ENCODE measurements at places on chromosomes 11 and 22.

GRCh38 chr11:83157594-83158356 is 844 bp downstream of the PCF11 start:
- DNase-seq, result no peak

DNA sequence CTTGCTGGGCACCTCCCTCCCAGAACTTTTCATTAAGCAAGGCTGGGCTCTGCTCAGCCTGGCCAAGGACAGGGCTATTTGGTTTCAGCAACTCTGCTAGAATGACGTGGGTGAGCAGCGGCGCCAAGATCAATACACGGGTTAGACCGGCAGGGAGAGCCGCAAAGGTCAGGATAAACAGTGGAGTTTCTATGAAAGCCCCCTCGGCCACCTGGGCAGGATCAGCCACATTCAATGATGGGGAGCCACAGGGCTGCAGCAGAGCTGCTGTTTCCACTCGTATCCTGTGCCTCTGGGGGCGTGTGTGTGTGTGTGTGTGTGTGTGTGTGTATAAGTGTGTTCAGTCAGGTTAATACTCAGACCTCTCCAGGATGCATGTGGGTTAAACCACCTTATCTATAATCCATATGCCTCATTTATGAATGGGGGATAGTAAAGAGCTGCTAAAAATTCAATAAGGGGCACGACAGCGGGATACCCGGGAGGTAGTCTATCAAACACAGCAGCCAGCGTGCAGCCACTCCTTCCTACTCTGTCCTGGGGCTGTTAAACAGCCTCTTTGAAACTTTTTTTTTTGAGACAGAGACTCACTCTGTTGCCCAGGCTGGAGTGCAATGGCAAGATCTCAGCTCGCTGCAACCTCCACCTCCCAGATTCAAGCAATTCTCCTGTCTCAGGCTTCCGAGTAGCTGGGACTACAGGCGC is 34.8 kb downstream of the MYH9 start:
- no peak for DNase-seq

- no peak for DNase-seq
Measured at GRCh38 chr22:36753120-36753802, 22.7 kb downstream of the IFT27 start.

- no peak for DNase-seq
Measured at GRCh38 chr11:57434640-57435546, 8.0 kb upstream of the SLC43A3 start.

DNA sequence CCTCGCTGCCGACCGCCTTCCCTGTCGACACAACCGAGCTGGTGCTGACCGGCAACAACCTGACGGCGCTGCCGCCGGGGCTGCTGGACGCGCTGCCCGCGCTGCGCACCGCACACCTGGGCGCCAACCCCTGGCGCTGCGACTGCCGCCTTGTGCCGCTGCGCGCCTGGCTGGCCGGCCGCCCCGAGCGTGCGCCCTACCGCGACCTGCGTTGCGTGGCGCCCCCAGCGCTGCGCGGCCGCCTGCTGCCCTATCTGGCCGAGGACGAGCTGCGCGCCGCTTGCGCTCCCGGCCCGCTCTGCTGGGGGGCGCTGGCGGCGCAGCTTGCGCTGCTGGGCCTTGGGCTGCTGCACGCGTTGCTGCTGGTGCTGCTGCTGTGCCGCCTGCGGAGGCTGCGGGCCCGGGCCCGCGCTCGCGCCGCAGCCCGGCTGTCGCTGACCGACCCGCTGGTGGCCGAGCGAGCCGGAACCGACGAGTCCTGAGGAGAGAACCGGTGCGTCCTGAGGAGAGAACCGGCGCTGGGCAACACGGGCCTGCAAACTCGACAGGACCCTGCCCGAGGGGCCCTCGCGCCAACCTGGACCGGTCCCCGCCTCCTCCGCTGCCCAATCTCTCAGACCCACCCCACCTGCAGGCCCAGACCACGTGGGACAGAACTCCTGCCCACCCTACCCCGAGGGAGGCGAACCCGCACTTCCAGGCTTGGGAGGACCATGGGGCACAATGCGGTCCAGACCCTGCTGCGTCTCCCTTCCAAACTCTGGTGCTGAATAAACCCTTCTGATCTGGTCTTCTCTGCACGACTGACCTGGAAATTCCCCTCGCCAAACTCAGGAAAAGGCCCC is 866 bp downstream of the GP1BB start:
- no peak for DNase-seq

- no peak for DNase-seq
Measured at GRCh38 chr11:75627906-75628668, 40.8 kb downstream of the MAP6 start.

- no peak for DNase-seq
Measured at GRCh38 chr11:79471071-79471844, 30.4 kb upstream of the TENM4 start.

- DNase-seq, result no peak
Measured at GRCh38 chr11:17861036-17861755, 126.6 kb downstream of the KCNC1 start.

GRCh38 chr11:111097191-111097590 is 148.3 kb upstream of the POU2AF2 start:
- DNase-seq, result no peak

DNA sequence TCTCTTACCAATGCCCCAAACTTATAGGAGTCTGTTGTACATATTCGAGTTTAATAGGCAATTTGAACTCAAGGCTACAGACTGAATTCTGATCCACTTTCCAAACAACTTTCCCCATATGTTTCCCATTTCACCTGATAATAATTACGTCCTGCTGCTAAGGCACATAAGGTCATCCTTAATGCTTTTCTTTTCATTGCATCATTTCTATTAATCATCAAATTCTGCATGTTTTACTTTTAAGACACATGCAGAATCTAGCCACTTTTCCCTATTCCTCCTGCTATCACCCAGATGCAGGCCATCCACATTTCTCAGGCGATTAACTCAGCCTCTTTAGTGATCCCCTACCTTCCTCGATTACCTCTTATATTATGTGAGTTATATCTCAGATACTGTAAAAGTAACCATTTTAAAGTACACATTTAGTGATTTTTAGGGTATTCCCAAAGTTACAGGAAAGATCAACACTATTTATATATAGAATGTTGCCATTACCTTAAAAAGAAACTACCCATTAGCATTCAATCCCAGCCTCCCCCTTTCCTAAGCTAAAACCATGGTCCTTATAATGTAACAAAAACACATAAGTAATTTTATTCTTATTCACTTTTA is 14.9 kb downstream of the XKR3 start:
- no peak for DNase-seq

GRCh38 chr11:10893714-10894151 is 35.9 kb upstream of the ZBED5 start:
- no peak for DNase-seq

GRCh38 chr11:18775492-18776292 is 15.9 kb downstream of the PTPN5 start:
- DNase-seq, result peak; percentile 25

- DNase-seq, result no peak
Measured at GRCh38 chr22:18035751-18036150, 11.4 kb upstream of the MICAL3 start.

DNA sequence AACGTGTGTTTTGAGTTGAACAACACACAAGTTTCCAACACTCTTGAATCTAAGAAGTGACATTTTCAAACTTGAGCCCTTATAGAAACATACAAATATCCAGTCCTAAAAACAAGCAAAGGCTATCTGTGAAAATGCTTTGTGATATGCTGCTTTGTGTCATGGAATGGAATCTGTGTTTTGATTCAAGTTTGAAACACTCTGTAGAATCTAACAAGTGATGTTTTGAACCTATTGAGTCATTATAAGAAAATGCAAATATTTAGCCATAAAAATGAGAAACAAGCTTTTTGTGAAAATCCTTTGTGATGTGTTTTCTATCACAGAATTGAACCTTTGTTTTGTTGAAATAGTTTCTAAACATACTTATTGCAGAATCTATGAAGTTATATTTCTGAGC is 105.7 kb upstream of the VPREB1 start:
- no peak for DNase-seq

- DNase-seq, result no peak
Measured at GRCh38 chr22:49087716-49088601, 739.7 kb downstream of the BRD1 start.

DNA sequence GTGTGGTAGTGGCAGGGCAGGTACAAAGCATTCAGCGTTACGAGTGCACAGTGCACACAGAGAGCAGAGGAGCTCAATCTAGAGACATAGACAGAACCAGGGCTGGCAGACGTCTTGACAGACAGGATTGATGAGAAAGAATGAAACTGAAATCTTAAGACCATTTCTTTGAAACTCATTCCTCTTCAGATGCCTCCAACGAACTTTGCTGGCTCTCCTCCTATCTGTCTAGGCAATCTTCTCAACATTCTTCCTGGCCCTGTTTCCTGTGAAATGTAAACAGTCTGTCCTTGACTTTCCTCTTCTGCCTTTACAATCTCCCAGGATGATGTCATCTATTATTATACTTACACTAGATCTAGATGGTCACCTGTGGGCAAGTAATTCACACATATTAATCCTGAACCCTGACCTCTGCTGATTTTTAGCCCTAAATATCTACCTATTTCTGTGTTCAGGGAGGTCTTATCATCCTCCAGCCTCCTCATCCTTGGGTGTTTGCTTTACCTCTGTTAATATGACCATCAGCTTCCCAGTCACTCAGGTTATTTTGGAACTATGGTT is 119.5 kb downstream of the ENTHD1 start:
- DNase-seq, result peak; percentile 57

- DNase-seq, result no peak
Measured at GRCh38 chr11:7170431-7170830, 81.3 kb upstream of the SYT9 start.

DNA sequence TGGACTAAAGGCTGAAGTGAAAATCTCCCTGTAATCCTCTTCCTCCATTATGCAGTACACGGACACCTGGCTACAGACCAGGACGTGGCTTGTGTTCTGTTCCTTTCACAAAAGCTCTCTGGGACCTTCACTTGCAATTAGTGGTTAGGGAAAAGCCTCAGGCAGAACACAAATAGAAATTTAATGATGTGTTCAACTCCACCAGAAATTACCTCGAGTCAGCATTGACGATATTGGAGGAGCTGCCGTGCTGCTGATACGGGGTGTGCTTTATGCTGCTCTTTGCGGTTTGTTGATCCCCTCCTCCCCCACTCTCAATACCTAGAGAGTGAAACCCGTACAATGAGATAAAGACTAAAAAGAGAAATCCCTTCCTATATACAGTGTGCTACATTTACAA is 48.9 kb downstream of the POLD3 start:
- no peak for DNase-seq

- DNase-seq, result no peak
Measured at GRCh38 chr11:42972741-42973140, 339.1 kb upstream of the API5 start.

DNA sequence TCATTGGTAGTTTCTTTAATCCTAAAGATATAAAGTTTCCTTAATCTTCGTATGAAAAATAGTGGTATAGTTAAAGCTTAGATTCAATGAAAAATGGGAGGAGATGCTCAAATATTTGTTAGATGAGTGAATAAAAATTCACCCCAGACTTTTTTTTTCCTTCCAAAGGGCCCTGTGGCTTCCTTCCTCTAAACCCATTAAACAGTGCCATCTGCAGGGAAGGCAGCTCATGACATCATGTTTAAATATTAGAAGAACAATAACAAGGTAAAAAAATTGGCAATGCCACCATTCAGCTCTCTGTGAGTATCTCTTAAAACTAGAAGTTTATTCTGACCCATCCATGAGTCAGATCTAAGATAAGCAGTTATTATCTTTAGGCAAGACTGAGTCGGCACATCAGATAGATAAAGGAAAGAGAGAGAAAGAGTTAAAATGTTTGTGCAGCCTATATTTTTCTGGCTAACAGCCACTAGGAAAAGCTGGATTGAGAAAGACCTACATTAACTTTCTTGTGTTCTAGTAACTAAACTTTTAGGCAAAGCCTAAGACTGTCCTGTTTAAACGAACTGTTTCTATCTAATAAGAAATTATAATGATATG is 19.1 kb upstream of the OOSP1 start:
- no peak for DNase-seq

DNA sequence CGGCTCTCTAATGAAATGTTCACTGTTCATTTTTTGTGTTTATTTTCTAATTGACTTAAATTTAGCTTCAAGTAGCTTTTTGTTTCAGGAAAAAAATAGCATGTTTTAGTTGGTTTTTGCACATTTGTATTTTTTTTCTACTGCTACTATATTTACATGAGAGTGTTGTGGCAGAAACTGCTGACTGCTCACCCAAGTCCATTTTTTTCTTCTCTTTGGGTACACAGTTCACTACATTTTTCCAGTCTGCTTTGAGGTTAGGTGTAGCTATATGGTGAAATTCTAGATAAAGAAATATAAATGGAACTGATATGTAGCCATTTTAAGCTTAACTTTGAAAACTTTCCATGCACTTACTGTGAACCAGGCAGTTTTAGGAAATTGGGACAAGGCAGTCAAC is 216.7 kb upstream of the C11orf87 start:
- DNase-seq, result no peak

GRCh38 chr11:17496406-17496805 is 19.8 kb upstream of the ABCC8 start:
- DNase-seq, result no peak

DNA sequence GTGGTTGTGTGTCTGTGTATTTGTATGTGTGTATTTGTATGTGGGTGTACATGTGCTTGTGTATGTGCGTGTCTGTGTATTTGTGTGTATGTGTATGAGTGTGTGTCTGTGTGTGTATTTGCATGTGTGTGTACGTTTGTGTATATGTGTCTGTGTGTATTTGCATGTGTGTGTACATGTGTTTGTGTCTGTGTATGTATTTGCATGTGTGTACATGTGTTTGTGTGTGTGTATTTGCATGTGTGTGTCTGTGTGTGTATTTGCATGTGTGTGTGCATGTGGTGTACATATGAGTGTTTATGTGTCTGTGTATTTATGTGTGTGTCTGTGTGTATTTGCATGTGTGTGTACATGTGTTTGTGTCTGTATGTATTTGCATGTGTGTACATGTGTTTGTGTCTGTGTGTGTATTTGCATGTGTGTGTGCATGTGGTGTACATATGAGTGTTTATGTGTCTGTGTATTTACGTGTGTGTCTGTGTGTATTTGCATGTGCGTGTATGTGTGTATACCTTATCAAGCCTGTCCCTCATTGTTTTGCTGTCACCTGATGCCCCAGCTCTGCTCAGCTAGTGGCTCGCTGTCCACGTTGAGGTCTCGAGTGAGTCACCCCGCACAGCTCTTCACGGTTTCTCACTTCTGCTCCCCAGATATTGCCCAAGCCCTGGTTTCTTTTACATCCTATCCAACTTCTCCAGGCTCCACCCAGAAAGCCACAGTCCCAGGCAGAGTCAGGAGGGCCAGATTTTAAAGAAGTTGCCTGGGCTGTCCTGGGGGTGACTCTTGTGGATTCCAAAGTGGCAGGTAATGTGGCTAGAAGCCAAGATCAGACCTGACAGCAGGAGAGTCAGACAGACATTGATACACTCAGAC is 15.2 kb downstream of the MB start:
- no peak for DNase-seq

DNA sequence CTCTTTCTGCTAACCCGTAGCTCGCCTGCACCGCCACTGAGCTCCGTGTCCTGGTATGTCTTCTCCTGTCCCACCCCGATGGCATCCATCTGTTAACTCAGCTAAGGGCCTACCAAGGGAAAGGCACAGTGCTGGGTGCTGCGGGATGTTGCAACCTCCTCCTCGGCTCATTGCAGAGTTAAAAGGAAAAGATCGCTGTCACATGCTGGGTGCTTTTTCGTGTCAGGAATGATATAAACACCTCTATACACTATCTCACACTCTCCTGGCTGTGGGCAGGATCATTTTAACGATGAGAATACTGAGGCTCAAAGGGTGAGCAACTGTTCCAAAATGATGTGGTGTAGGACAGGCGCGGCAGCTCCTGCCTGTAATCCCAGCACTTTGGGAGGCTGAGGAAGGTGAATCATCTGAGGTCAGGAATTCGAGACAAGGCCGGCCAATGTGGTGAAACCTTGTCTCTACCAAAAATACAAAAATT is 10.1 kb downstream of the TXN2 start:
- no peak for DNase-seq
